ENCODE measurements at places on chromosomes 12 and 14. TPM values are rescaled to one million over a fixed set of nuclear protein-coding genes. Genes with fewer than 3 reads are reported as not detected.

Gene IGF1
- 19.7 TPM for total RNA-seq

Gene TAS2R19
- total RNA-seq, result not detected

Gene FZD10
- 18.0 TPM for total RNA-seq

Gene CFAP73
- total RNA-seq, result 2.6 TPM

Gene HDAC7
- total RNA-seq, result 152 TPM

Gene GPR137C
- 0.65 TPM for total RNA-seq

Gene B4GALNT3
- total RNA-seq, result 66.2 TPM

Gene P2RX2
- total RNA-seq, result not detected

Gene ERG28
- 18.3 TPM for total RNA-seq

Gene CCDC38
- total RNA-seq, result not detected

Gene TTC9
- total RNA-seq, result 4.1 TPM

Gene FICD
- 3.7 TPM for total RNA-seq

Gene GUCY2C
- 0.11 TPM for total RNA-seq

Gene KRT8
- total RNA-seq, result 73.7 TPM

Gene MEG3
- total RNA-seq, result 12.0 TPM

Gene LRRIQ1
- total RNA-seq, result not detected

Gene TARBP2
- 42.0 TPM for total RNA-seq

Gene NUAK1
- total RNA-seq, result 22.6 TPM

Gene ITFG2
- total RNA-seq, result 93.3 TPM

Gene CFAP54
- not detected for total RNA-seq

Gene BHLHE41
- total RNA-seq, result 4.8 TPM

Gene LMNTD1
- total RNA-seq, result not detected

Gene ZNF891
- total RNA-seq, result 1.4 TPM

Gene SPATA7
- 11.1 TPM for total RNA-seq

Gene SAMD4A
- 10.3 TPM for total RNA-seq

Gene ALKBH1
- 6.4 TPM for total RNA-seq

Gene MYF5
- not detected for total RNA-seq

Gene FLRT2
- 29.6 TPM for total RNA-seq

Gene GLIPR1L1
- not detected for total RNA-seq

Gene GCH1
- 14.3 TPM for total RNA-seq

Gene MIP
- total RNA-seq, result not detected

Gene CACNA1C
- total RNA-seq, result 3.7 TPM

Gene WNT5B
- total RNA-seq, result 12.8 TPM

Gene CD163L1
- total RNA-seq, result 1.9 TPM

Gene MYH6
- total RNA-seq, result not detected

Gene HOXC11
- total RNA-seq, result 3.7 TPM

Gene SP7
- not detected for total RNA-seq

Gene KRT83
- not detected for total RNA-seq

Gene TCL1B
- total RNA-seq, result not detected

Gene KRT3
- total RNA-seq, result not detected

Gene FOXN4
- total RNA-seq, result not detected

Gene PLBD1
- total RNA-seq, result 15.5 TPM

Gene KLRC4
- not detected for total RNA-seq

All from suprapubic skin (tissue), 4 donors.